ENCODE measurements at places on chromosomes 1 and 21. TPM values are rescaled to one million over a fixed set of nuclear protein-coding genes. Genes with fewer than 3 reads are reported as not detected.

DNA sequence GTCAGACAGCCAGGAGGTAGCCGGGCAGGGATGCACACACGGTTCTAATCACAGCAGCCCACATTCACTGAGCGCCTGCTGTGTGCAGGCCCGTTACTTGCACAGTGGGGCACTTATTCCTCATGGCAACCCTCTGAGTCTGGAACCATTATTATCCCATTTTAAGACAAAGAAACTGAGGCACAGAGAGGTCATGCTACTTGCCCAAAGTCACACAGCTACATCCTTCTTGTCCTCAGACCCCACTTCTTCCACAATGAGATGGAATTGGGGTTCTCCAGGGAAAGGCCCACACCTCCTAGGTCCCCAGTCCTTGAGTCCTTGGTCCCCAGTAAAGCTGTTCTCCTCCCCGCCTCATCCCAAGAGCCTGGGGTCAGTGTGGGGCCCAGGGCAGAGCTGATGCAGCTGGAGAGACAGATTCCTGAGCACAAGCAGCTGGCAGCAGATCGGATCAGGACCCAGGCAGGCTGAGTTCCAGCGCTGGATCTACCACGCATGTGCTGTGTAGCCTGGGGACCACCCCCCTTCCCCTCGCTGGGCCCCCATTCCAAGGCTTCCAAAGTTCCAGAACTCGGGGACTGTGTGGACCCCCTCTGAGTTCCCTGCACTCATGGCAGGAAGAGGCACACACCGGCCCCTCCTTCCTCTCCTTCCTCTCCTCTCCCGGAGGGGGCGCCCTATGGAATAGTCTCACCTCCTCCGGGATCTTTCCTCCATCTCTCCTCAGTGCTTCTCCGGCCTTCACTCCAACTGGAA lies 393.4 kb downstream of the MATN1 start:
- DNase-seq, result no peak

GRCh38 chr1:64112281-64112680 lies 91.1 kb upstream of the UBE2U start:
- no peak for DNase-seq

DNA sequence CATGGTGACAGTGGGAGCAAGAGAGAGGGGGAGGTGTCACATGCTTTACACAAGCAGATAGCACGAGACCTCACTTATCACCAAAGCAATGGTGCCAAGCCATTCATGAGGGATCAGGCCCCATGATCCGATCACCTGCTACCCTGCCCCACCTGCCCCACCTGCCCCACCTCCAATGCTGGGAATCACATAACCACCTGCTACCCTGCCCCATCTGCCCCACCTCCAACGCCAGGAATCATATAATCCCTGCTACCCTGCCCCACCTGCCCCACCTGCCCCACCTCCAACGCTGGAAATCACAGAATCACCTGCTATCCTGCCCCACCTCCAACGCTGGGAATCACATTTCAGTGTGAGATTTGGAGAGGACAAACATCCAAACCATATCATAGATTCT lies 10.6 kb upstream of the AIRE start:
- no peak for DNase-seq

GRCh38 chr1:222283147-222283768 lies 264.6 kb downstream of the HHIPL2 start:
- DNase-seq, result no peak

SLC35D1 gene
- polyA plus RNA-seq, result 3.8 TPM

DNA sequence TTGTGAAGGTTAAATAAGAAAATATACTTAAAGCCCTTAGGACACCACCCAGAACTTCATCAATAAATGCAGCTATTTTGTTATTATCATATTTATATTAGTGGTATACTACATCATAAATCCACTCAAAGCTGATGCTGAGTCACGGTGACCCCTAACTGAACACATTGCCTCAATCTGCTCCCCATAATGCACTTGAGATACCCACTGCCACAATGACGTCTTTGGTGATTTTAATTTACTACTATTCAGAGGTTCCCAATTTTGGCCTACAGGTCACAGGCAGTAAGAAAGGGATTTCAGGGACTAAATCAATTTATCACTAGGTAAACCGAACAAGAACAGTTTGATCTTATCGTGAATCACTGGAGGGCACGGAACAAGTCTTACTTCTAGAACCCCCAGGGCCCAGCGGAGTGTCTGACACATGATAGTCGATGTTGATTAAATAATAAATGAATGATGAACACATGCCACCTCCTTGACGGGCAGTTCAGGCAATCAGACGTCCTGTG lies 493 bp upstream of the CHD1L start:
- DNase-seq, result no peak

GRCh38 chr21:25387665-25388064 lies 219.6 kb downstream of the MRPL39 start:
- no peak for DNase-seq

GRCh38 chr1:53655931-53656746 lies 82.8 kb downstream of the GLIS1 start:
- DNase-seq, result no peak

- no peak for DNase-seq
These were observed 22.0 kb downstream of the PRKCZ start for GRCh38 chr1:2072109-2072806.
